ENCODE measurements at places on chromosomes 2 and 18.

DNA sequence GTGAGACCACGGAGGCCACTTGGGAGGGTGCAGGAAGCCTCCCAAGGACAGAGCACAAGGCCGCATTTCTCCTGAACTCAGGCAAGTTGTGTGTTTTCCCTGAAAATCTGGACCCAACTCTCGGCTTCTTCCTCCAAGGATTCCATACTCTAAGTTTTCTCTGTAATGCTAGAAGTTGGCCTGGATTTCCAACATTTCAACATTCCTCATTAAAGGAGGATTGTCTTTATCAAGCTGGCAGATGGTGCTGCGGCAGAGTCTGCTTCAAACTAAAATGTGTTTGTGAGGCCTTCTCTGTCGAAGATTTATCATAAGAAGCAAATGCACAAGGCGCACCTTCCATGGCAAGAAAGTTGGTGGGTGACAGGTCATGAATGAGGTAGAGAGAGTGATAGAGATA is 94.4 kb upstream of the SATB2 start:
- no peak for DNase-seq

DNA sequence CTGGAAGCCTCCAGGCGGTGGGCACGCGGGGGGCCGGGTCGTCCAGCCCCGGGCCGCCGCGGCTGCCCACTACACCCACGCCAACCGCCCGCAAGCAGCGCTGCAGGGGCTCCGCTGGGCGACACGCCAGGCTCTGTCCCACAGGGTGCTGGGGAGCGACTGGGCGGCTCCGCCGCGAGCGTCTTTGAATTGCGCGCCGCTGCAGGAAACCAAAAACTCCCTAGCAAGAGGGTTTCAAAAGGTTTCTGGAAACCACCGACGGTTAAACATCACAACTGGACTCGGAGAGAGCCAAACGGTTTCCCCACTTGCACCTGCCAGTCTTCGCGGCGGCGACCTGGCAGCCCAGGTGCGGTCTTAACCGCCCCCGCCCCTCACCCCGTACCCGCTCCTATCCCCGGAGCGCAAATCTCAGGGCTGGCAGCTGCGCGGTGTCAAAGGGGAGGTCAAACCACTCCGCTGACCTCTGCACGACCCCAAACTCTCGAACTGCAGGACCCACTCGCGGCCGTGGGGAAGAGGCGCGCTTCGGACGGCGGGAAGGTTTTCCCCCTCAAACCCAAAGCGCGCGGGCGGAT is 1.0 kb downstream of the CXCR4 start:
- DNase-seq = no peak

- no peak for DNase-seq
Measured at GRCh38 chr2:190110699-190111098, 48.2 kb upstream of the MSTN start.

DNA sequence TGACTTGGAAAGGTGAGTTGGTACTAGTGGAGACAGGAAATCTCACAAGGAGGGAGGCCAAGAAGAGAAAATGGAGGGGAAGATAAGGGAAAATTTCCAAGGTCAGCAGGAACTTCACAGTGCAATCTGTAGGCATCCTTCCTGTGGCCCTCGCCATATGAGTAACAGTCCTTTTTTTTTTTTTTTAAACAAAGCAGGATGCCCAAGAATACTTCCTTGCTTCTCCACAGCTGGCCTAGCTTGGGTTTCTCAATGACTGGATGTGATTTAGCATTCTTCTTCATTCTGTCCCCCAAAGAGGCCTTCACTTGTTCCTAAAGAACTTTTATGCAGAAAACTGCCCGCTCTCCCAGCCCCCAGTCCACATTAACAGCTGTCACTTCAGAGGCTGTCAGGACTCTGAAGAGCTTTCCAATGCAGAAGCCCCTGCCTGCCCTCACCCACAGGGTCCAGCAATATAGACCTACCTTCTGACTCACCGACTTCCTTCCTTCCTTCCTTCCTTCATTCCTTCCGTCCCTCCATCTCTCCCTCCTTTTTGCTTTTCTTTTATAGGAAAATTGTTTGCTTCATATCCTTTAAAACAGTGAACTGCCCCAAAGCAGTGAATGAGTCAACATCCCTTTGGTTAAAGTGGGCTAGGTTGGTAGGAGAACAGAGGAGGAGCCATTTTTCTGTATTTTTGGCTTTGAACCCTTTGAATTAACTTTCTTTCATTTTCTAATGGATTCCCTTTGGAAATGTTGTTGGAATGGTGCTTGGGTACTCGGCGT is 172.0 kb downstream of the MGAT5 start:
- DNase-seq = no peak

- no peak for DNase-seq
Measured at GRCh38 chr2:209719034-209719433, 52.6 kb upstream of the UNC80 start.

- no peak for DNase-seq
Measured at GRCh38 chr2:164597983-164598382, 23.3 kb downstream of the GRB14 start.

GRCh38 chr2:88212251-88212790 is 42.2 kb downstream of the THNSL2 start:
- no peak for DNase-seq

GRCh38 chr18:42906761-42907160 is 208.7 kb downstream of the RIT2 start:
- DNase-seq = no peak

GRCh38 chr2:26778507-26778906 is 7.3 kb upstream of the CENPA start:
- DNase-seq = no peak

GRCh38 chr2:186713691-186714090 is 19.8 kb downstream of the FAM171B start:
- no peak for DNase-seq

GRCh38 chr18:61765097-61765496 is 127.7 kb downstream of the RNF152 start:
- no peak for DNase-seq

DNA sequence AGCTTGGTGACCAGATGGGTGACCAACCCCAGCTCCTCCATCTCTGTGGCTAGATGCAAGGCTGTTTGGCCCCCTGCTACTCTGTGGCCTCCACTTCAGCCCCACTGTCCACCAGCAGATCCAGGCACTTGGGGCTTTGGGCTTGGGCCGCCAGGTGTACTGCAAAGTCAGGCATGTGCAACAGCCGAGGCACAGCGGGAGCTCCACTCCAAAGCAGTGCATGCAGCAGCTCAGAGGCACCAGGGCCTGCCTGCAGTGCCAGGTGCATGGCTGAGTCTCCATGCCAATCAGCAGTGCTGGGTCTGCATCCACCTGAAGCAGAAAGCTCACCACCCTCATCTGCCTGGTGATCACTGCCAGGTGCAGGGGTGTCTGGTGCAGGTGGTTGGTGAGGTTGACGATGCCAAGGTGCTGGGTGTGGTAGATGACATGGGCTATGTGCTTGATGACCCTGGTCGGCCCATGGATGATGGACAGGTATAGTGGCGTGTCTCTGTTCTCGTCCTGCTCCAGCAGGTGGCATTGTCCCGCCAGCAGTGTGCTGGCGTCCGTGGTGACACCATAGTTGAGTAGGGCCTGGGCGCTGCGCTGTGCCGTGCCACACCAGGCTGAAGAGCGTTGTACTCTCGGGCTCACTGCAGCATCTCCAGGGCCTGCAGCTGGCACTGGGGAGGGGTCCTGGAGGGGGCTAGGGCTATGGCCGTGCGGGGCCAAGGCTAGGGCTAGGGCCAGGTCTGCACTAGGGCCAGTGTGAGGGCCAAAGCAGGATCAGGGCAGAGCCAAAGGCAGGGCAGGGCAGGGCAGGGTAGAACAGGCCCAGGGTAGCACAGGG is 1.0 kb upstream of the ANKRD62 start:
- no peak for DNase-seq

- no peak for DNase-seq
Measured at GRCh38 chr2:60053791-60054190, 499.7 kb downstream of the BCL11A start.

DNA sequence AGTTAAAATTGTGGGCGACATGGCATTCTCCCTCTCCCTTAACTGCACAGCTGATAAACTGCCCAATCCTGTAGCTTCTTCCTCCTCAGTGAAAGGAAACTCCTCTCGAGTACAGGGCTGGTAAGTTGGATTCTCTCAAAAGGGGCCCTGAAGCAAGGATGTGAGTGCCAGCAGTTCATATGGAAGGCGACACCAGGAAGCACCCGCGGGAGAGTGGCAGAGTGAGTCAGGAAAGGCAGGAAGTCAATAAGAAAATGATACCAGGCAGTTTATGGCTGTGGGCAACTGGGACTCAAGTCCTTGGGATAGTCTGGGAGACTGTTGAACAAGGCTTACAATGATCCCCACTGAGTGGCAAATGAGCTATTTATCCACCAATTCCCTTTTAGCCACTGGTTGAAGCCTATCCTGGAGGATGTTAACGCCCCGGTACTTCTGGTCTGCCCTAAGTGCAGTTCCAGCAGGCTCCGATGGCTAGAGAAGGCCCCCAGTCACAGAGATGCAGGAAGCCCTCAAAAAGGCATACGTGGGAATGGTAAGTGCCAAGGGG is 34.8 kb downstream of the ABHD3 start:
- no peak for DNase-seq

GRCh38 chr18:3604498-3605408 is 154.8 kb downstream of the TGIF1 start:
- peak; percentile 85 for DNase-seq

- DNase-seq = no peak
Measured at GRCh38 chr18:28128659-28128980, 48.3 kb downstream of the CDH2 start.

GRCh38 chr2:237361194-237362004 is 52.6 kb downstream of the COL6A3 start:
- DNase-seq = no peak

DNA sequence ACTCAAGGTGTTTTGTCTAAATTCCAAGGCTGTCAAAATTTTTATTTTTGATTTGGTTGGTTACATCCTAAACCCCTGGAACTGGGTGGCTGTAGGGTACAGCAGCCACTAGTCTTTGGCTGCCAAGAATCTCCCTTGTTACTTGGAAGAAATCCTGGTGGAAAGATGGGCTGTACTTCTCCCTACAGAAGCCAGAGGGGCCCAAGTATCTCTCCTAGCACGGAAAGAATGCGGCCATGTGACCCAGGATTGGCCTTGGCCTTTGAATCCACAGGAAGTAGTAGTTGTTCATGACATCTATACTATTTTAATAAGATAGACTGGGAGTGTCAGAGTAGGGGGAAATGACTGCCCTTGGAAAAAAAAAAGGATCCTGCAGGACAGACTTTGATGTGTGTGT is 54.4 kb upstream of the MYO3B start:
- DNase-seq = no peak

- no peak for DNase-seq
Measured at GRCh38 chr2:172680436-172681068, 55.1 kb upstream of the RAPGEF4 start.

DNA sequence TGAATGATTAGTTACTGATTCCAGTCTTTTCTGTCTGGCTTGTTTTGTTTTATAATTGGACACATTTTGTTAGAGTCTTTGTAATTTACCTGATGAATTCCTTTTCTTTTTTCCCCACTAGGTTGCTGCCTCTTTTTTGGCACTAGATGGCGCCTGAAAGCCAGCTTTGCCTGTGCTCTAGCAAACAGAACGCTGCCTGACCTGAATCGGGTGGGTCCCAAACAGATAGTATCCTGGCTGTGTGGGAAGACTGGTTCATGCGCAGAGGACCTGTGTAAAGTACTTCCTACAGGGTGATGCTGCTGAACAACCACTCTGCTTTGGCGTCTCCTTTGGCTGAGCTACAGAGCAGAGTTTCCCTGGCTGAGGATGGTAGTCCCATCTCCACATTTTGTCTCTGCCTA is 288.2 kb downstream of the IKZF2 start:
- no peak for DNase-seq

GRCh38 chr2:201171259-201171814 is 11.6 kb upstream of the CASP10 start:
- no peak for DNase-seq

GRCh38 chr2:154707994-154708575 is 9.6 kb downstream of the KCNJ3 start:
- DNase-seq = no peak

DNA sequence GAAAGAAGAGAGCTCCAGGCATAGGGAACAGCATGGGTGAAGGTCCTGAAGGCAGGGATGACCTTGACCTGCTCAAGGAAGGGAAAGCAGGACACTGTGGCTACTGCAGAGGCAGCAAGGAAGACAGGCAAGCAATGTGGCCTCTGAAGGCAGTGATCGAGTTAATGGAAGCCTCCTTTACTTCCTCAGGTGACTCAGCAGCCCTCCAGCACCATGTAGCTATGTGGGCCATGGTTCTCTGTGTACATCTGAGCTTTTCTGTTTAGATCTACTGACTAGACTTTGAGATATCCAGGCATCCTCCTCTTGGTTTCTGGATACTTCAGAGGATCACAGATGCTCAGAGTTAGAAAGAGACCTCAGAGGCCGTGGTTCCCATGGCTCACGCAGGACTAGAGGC is 107.3 kb upstream of the PID1 start:
- DNase-seq = no peak

- no peak for DNase-seq
Measured at GRCh38 chr18:50447952-50448351, 73.1 kb downstream of the SKA1 start.

GRCh38 chr2:204313256-204313655 is 232.0 kb upstream of the PARD3B start:
- DNase-seq = no peak

- no peak for DNase-seq
Measured at GRCh38 chr2:145059914-145060313, 540.0 kb upstream of the ZEB2 start.

DNA sequence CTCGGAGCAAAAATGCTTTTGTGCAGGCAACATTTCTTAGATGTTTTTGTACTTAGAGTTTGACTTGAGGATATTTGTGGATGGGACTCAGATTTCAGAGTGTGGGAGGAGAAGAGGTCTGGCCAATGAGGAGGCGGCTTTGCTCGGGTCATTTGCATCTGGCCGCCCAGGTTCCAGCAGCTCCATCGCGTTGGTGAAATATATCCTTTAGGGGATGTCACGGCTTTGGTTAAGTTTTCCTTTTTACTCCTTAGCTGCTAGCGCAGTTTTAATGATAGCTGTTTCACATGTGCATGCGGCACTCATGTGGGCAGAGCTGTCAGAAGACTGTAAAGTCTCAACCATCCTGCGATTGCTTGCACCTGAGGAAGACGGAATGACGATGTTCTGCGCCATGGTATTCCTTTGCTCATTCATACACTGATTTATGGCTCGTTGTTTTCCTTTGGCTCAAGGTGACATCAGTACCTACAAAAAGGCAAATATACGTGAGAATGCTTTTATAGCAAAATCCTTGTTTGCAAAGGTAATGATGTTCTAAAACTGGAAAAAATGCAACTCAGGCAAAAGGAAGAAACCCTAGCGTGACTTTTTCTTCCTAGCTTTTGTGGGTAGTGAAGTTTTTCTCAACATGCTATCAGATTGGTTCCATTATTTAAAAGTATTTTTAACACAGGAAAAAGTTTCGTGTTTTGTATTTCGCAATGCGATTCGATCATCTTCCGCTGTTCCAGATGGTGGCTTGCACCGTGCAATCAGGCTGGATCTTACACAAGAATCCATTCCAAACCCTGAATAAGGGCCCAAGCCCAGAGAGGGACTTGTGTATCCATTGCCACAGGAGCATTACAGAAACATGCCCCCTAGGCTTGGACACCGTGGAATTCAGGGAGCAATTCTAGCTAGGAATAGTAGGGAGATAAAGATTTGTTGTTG is 70.5 kb upstream of the ZNF516 start:
- no peak for DNase-seq
